ENCODE measurements at places on chromosomes 1 and 21.

GRCh38 chr1:10519016-10519417, 44.3 kb downstream of the PEX14 start:
- no peak for DNase-seq

GRCh38 chr1:88897070-88897730, 5.8 kb upstream of the GTF2B start:
- no peak for DNase-seq

DNA sequence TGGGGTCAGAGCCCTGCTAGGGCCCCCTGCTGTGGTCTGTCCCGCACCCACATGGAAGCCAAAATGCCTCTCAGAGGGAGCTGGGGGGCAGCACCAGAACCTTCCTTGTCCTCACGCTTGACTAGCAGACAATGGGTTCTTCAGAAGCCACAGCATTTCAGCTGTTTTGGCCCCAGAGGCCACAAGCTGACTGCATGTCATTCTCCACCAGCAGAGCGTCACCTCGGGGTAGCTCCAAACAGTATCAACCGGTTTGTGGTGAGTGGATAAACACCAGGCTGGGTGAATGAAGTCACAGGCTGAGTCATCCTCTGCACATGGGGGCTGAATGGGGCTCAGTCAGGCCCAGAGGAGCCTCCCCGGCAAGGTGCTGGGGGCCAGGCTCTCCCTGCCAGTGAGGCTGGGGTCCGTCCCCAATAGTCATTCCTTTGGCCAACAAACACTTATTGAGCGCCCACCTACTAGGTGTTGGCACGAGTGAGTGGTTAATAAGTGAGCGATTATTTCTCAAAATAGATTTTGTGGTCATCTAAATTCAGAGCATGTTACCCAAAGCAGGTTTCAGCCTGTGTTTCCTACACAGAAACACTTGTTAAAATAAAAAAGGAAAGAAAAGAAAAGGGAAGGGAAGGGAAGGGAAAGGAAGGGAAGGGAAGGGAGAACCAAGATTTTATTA, 9.1 kb downstream of the OLIG1 start:
- peak; percentile 26 for DNase-seq

DNA sequence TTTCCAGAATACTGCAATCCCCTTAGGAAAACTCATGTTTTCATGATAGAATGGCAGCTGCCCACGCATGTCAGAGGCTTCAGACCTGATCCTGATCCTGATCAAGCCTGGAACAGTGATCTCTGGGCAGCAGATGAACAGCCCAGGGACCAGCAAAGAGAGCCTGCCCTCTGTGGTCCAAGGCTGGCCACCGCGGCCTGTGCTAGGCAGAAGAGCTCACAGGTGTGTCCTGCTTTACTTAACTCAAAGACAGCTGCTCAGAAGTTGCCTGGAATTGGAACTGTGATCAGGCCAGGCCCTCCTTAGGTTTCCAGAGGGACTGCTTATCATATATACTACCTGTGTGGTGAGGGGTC, 21.2 kb upstream of the BCAR3 start:
- DNase-seq = no peak

GRCh38 chr1:5220821-5221220, 566.4 kb downstream of the AJAP1 start:
- no peak for DNase-seq

- no peak for DNase-seq
These were observed 40.6 kb upstream of the TSPEAR start for GRCh38 chr21:44751799-44752636.

GRCh38 chr1:202810615-202811295, at the start of gene PCAT6:
Gene PCAT6, plus strand, starts transcription at chr1:202810954.
- DNase-seq = peak; percentile 88

GRCh38 chr1:110176299-110176956, 26.1 kb downstream of the SLC6A17 start:
- DNase-seq = no peak

GRCh38 chr1:39576016-39576657, 453 bp downstream of the PABPC4 start:
- DNase-seq = no peak

GRCh38 chr1:1118011-1118875, 2.4 kb upstream of the C1orf159 start:
- DNase-seq = no peak

DNA sequence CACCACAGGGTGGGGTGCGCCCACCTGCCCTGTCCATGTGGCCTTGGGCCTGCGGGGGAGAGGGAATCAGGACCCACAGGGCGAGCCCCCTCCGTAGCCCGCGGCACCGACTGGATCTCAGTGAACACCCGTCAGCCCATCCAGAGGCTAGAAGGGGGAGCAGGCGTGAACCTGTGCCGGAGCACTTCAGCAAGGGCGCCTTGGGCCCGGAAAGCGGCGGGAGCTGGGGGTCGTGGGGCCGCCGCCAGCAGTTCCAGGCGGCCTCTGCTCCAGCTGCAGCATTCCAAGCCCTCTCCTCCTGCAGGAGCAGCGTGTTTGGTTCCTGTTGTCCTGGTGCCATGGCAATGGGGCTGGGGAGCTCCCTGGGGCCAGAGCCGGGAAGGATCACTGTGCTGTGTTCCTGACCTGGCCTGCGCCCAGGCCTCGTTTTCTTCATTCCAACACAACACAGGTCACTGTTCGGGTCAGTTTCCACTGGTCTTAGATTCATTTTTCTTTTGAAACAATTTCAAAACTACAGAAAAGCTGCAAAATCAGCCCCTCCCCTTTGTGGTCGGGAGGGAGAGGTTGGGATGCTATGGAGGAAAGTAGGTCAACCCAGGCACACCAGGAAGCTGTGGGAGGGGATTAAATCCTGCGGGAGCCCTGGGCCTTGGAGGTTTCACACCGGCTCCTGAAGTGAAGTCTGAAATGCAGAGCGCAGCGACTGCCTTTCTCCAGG, 18.8 kb downstream of the SLX9 start:
- peak; percentile 79 for DNase-seq

DNA sequence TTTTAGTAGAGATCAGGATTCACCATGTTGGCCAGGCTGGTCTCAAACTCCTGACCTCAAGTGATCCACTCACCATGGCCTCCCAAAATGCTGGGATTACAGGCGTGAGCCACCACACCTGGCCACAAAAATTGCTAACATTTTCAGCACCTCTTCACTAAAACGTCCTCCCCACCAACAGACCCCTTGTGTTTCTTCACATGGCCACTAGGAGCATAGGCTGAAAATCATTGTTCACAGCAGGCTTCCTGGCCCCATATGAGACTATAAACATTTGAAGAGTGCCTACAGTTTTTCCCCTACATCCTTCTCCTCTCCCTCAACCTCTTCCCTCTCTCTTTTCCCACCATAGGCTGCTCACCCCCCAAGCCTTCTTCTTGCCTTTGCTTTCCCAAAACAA, 28.0 kb upstream of the SFPQ start:
- DNase-seq = no peak

DNA sequence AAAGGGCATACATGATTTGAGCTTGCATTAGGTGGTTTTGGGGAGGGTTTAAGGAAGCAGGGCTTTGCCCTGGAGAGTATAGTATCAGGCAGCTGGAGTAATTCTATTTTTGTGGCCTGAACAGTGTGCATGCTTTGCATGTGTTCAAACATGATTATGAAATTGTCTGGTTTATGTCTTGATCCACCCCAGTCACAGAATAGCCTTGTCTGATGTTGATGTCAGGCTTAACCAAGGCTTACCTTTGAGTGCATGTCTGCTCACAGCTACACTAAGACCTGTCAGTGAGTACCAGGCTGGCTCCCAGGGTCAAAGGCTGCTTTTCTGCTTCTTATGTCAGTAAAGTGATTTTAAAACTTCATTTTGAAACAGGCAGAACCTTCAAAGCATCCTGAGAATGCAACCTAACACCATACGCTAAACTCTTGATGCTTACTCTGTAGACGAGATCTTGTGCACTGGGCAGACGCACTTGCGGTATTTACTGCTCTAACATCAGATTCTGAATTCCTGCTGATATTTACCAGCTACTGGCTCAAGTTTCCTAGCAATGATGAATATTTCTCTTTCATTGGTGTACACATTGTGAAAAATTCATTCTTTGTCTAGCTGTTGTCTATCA, 78.9 kb downstream of the MAP3K21 start:
- DNase-seq = no peak

DNA sequence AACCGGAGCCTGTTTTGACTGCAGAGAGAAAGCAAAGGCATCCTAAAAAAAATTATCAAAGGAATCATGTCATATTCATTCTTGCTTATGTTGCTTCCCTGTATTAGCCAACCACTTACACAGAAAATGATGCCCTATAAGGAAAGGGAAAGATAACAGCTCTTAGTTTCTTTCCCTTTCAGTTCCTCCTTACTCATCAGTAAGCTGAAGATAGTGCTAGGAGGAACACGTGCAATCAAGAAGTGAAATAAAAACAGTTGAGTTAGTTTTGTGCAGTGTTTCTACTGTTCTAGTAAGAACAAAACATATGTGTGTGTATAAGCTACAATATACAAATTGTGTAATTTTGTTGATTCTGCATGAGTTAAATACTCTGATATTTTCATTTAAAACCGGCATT, 45.3 kb upstream of the MTF2 start:
- no peak for DNase-seq

- peak; percentile 99 for DNase-seq
These were observed 482.9 kb downstream of the PTPRU start for GRCh38 chr1:29719253-29719652.

- DNase-seq = no peak
These were observed 156.6 kb downstream of the GREM2 start for GRCh38 chr1:240455228-240455821.

GRCh38 chr1:46452931-46453325, 36.7 kb upstream of the DMBX1 start:
- no peak for DNase-seq

DNA sequence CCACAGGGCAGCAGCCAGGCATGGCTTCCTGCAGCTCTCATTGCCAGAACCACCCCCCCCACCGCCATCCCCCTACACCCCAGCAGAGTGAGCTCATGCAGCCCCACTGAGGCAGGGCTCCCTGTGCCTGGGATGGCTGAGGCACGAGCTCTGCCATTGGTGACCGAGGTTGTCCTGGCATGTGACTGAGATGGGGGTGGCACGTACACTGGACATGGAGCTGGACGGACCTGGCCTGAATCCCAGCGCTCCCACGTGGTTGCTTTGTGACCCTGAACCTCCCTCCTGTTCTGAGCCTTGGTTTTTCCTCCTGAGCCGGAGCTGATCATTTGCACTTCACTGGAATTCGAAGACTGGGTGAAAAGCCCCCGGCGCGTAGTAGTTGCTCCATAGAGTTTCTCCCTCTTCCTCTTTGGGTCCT, 28.3 kb downstream of the ALPL start:
- no peak for DNase-seq

DNA sequence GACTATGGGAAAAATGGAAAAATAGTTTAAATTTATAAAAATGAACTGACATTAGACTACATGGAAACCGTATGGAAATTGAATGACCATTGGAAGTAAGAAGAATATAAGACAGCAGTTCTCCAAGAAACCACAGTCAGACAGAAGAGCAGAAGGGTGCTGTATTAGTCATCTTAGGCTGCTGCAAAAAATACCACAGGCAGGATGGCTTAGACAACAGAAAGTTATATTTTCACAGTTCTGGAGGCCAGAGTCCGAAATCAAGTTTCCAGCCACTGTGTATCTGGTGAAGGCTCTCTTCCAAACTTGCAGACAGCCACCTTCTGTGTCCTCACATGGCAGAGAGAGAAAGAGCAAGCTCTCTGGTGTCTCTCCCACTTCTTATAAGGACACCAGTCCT, 175.2 kb downstream of the DSCAM start:
- peak; percentile 36 for DNase-seq

DNA sequence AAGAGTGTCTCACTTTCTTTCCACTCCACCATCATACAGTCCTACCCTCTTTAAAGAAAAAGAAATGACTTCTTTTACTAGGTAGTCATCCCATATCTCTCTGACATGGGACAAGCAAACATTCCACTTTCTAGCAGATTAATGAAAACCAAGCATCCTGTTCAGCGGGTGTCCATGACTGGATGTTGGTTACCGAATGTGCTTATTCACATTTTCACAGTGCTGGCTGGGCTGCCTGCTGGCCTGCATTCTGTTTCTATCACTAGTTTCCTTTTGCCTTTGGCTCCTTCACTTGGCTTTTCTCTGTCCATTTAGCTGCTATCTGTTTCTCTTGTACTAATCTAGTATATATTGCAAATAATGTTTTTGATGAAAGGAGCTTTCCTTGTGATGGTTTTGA, 598.4 kb downstream of the RWDD3 start:
- no peak for DNase-seq

- peak; percentile 79 for DNase-seq
These were observed 58.0 kb downstream of the PGM1 start for GRCh38 chr1:63651161-63651701.

DNA sequence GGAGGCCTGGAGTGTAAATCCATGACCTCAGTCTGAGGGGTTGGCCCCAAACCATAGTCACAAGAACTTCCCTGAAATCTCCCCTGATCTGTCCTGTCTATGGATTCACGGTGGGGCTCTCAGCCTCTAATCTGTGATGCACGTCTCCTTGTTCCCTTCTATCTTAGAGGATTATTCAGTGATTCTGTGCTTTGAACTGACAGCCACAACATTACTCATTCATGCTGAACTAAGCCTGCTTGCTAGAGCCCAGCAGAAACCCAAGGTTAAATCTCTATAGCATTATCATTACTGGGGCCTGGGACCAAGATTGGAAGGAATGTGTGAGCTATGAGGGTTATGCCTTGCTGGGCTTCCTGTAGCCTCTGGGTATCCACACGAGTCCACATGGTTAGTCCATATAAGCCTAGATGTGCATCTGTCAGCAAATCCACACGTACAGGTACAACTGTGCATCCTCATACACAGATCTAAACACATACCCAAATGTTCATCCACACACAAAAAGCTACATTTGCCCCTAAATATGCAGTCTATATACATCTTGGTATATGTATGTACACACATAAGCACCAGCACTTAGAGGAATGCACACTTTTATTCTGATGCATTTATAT, 22.4 kb upstream of the MAGOH start:
- DNase-seq = no peak

GRCh38 chr1:168466714-168467131, 77.1 kb downstream of the XCL2 start:
- no peak for DNase-seq

DNA sequence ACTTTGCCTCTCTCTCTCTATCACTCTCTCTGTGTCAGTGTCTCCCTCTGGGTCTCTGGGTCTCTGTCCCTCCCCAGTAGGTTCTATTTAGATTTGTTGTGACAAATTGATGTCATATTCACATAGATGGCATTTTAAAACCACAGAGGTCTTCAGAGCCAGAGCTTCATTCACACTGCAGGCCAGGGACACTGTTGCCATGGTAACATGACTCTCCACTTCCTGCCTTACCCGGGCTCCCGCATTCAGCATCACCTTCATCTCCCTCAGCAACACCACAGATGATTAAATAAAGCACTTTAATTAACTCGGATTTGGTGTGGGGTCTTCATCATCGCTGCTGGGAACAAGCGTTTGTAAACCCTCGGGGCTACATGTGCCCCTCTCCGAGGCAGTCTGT, 132.6 kb downstream of the ETS2 start:
- no peak for DNase-seq
